ENCODE measurements at places on chromosomes 6 and 20.

- DNase-seq: no peak
Observed at GRCh38 chr6:43610431-43610830, 18.6 kb downstream of the GTPBP2 start.

GRCh38 chr6:141472162-141472928 is 660.4 kb upstream of the GJE1 start:
- no peak for DNase-seq

DNA sequence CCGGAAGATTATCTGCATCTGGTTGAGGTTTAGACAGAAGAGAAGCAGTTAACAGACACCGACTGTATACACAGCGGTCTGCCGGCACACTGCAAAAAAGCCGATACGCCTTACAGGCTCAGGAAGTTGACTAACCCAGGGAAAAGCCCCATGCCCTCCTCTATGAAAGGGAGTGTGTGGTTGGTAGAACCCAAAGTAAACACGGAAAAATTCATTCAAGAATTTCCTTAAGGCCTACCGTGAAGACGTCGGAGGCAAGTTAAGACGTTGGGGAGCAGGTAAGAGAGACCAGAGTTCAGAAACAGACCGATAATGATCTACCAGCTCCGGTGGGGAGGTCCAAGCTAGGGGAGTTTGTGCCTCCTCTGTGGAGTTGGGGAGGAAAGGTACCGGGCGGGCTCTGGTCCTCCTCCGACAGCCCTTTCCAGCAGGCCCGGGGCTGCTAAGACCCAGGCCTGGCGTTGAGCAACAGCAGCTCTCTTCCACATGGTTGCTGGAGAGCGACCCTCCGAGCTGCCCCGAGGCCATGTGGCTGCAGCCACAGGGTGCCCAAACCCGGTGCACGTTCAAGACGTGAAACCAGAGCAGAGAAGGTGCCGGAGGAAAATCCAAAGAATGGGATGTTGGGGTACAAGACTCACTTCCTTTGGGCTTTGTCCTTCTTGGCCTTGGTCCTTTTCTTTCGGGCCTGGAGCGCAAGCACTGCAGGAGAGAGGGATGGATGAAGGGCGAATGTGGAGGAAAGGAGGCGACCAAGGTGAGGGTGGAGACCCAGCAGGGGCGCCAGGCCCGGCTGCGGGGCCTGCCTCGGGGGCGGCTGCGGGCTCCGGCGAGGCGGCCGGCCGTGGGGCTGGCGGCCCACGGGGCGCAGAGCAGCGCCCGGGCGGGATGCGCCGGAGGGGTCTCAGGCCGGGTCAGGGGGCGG is 809 bp downstream of the SRPK1 start:
- DNase-seq: peak; percentile 81

DNA sequence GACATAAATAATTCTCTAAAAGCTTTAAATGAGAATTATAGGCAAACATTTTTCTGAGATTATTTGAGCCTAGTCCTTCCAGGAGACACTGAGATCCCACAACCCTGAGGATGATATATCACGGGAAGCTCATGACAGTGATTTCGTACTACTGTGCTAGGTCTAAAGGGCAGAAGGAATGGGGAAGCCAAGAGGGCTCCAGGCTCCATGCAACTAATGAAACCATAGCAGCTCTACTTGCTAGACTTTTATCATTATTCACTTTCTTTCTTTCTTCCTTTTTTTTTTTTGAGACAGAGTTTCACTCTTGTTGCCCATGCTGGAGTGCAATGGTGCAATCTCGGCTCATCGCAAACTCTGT is 57.3 kb upstream of the SGK1 start:
- peak; percentile 71 for DNase-seq

GRCh38 chr6:138847884-138848283 is 52.0 kb downstream of the ECT2L start:
- peak; percentile 5 for DNase-seq
